Activated naive CD4-positive, alpha-beta T cell treated with Interleukin-2 at 50 U/mL for 16 hours (primary cell): ENCODE measurements at places on chromosomes 13 and 19.

DNA sequence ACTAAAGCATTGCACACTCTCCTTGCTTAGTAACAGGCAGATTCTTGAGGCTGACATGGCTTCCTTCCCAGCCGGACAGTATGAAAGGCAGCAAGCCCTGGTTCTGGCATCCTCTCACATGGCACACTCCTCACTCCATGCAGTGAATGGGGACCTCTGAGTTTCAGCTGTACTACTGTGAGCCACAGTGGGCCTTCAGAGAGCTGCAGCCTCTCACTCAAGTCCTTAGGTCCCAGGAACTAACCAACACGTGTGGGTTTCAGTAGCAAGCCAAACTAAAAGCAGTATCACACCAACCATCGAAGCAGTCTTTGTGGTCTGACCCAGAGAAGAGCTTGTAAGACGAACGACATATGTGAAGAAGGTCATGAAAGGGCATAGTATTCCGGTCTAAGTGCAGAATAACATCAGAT, 128.2 kb downstream of the TBC1D4 start:
- no peak for DNase-seq

DNA sequence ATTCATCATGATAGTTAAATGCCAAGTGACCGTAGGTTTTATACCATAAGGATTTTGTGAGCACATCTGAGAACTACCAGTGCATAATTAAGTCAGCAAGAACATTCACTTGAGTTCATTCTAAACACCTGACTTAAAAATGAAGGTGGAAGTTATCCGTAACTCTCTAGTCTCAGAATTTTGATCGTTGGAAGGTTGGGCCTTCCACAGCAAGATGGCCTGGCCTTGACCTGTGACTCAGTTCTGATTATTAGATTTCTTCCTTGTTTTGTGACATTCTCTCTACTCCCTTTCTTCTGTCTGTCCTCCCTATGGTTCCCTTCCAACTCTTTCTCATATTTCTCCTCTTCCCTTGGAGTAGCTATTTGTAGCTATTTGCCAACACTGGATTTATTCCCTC, 20.0 kb upstream of the WDFY2 start:
- DNase-seq = no peak

DNA sequence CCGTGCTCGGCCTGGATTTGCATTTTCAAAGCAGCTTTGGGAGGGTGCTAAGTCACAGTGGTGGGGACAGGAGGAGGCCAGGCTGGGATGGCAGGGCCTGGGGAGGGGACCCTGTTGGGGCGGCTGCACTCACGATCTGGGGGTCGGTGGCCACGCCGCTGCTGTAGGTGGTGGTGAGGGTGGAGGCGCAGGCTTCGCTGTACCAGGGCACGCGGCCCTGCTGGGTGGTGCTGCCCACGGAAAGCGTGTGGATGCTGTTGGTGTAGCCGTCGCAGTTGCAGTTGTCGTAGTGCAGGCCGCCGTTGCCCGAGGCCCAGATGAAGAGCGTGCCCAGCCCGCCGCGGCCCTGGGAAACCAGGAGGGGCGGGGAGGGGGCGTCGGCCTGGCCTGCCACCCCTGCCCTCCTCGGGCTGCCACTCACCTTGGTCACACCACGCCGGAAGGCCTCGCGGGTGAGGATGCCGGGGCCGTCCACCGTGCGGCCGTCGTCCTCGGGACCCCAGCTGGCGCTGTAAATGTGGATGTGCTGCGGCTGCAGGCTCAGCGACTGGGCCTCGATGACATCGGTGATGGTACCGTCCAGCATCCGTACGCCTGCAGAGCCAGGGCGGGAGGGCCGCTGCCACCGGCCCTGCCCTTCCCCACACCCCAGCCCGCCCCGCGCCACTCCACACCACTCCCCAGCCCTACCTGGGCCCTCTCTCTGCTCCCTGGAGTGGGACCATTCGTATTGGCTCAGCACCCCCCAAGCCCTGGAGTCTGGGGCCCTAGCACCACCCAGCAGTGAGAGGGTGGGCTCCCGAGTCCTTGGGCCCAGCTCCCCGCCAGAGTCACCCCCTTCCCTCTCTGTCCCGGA, 3.2 kb downstream of the PCSK4 start:
- no peak for DNase-seq

- DNase-seq = no peak
Observed at GRCh38 chr13:111559612-111560403, 239.4 kb downstream of the TEX29 start.

DNA sequence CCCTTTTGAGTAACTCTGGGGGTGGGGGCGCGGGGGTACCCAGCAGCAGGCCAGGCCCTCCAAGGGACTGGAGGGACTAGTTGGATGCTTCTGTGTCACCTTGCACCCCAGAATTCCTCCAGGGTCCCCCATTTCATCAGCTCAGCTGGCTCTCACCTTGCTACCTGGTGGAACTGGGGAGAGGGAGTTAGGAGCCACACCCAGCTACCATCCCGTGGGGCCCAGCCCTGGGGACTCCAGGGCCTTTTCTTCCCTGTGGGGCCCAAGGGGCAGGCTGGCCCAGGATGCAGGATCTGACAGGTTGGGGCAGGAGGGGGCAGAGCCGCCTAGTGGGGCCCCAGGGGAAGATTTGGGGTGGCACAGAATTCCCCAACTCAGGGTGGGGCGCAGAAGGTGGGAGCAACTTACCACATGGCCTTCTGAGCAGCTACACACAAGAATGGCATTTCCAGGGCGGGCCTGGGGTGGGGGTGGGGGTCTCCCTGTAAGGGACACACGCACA, 32.8 kb upstream of the NANOS3 start:
- no peak for DNase-seq

DNA sequence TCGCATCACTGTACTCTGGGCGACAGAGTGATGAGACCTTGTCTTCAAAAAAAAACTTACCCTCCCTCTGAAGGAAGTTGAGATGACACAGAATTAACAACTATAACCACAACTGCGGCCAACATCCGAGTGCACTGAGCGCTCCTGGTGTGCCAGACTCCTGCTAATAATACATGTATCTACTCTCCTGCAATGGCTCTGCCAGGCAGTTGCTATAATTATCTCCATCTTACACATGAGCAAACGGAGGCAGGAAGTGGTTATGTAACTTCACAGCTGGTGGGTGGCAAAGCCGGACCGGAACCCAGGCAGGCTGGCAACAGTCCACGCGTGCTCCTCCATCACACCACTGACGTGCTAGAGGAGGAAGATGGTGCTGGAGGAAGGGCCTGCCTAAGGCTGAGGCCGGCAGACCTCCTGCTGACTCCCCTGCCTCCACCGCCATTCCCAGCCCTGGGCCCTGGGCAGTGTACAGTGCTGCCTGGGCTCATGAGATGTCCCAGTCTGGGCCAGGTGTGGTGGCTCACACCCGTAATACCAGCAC, 12.6 kb downstream of the XRCC1 start:
- peak; percentile 70 for DNase-seq

- no peak for DNase-seq
Observed at GRCh38 chr19:49771674-49772139, 4.9 kb downstream of the AP2A1 start.

GRCh38 chr13:42214446-42214845, 57.5 kb upstream of the AKAP11 start:
- DNase-seq = no peak
